ENCODE measurements at places on chromosomes 3 and 15.

DNA sequence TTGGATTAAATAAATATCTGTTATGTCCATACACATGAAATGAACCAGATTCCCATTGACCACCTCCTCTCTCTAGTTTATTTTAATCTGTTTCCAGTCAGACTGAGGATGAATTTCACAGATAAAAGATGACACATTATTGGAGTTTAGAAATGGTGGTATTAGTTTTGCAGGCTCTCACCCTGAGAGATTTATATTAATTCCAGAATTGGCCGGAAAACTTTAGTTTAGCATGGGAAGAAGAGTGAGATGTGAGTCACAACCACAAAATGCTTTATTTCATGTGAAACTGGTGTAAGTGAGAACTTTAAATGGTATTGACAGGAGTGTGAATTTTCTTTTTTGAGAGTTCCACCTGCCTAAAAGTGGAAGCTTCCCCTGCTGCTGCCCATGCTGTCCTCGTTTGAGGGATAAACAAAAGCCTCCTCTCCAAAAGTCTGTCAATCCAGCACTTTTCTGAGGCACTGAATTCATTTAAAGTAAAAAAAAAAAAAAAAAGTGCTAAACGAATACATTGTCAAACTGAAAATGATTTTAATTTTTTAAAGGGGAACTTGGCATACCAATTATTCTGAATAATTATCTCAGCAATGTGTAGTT lies 65.1 kb upstream of the EPHA3 start:
- DNase-seq: no peak

DNA sequence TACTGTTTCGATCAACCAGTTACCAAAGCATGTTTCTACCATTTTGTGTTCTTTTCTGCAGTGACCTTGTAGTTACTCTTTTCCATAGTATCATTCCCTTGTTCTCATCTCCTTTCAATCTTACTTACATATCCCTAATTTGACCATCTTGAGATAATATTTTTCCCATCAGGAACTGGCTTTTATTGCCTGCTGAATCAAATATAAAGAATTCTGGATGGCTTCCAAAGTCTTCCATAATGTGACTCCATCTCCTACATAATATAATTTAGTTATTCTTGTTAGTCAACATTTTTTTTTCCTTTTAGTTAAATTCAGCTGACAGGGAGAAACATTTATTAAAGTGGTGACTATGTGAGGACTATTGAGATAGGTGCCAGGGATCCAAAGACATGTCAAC lies 7.0 kb downstream of the USP8 start:
- no peak for DNase-seq

GRCh38 chr15:59236394-59236793 lies 29.8 kb downstream of the LDHAL6B start:
- no peak for DNase-seq

- DNase-seq: no peak
These were observed 5.8 kb upstream of the MESP1 start for GRCh38 chr15:89756897-89757296.

DNA sequence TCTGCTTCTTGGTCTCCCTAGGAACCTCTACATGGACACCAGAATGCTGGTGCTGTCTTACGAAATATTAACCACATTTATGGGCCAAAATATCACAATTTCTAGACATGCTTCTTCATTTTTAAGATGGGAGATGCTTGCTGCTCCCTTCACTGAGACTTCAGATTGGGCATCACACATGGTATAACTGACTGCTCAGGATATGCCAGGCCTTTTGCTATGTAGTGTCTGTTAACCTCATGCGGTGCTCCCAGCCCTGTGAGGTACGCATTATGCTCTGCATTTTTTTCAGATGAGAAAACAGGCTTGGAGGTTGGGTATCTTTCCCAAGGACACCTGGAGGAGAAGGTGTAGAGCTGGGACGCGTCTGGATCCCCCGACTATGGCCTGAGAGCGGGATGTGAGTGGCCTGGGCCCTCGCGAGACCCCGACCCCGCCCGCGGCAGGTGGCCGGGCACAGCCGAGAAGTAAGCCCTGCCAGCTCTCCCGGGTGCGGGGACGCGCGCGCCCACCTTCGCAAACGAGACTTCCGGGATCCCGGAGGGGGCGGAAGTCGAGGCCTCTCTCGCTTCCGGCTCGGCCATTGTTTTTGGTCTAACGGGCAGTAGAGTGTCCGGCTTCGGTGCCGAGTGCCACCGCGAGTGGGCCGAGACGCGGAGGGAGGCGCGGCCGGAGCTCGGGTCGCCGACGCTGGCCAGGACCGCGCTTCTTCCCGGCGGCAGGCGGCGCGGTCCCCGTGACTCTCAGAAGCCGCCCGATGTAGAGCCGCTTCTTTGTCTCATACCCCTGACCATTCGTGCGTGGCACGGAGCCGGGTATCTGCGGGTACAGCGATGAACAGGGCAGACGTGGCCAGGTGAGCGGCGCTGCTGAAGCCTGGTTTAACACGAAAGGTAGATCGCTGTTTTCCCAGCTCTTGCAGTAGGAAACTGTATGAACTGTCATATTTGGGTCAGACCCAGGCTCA lies at the start of gene ZKSCAN7:
Gene ZKSCAN7, plus strand, starts transcription at position 568 of the 967 bp plus-strand sequence. CDS start 1,855 bp downstream, outside the sequence.
- peak; percentile 61 for DNase-seq
